ENCODE measurements at places on chromosomes 12 and 14. TPM values are rescaled to one million over a fixed set of nuclear protein-coding genes. Genes with fewer than 3 reads are reported as not detected.

- DNase-seq: no peak
Observed at GRCh38 chr12:49059045-49059298, 1.6 kb downstream of the KMT2D start.

- DNase-seq: no peak
Observed at GRCh38 chr12:6229224-6230218, 29.3 kb downstream of the CD9 start.

- no peak for DNase-seq
Observed at GRCh38 chr12:111160350-111161241, 208.3 kb downstream of the PHETA1 start.

- no peak for DNase-seq
Observed at GRCh38 chr12:25719505-25719904, 166.4 kb upstream of the LMNTD1 start.

GRCh38 chr12:62781136-62781880 is 153.6 kb downstream of the PPM1H start:
- DNase-seq: no peak

DNA sequence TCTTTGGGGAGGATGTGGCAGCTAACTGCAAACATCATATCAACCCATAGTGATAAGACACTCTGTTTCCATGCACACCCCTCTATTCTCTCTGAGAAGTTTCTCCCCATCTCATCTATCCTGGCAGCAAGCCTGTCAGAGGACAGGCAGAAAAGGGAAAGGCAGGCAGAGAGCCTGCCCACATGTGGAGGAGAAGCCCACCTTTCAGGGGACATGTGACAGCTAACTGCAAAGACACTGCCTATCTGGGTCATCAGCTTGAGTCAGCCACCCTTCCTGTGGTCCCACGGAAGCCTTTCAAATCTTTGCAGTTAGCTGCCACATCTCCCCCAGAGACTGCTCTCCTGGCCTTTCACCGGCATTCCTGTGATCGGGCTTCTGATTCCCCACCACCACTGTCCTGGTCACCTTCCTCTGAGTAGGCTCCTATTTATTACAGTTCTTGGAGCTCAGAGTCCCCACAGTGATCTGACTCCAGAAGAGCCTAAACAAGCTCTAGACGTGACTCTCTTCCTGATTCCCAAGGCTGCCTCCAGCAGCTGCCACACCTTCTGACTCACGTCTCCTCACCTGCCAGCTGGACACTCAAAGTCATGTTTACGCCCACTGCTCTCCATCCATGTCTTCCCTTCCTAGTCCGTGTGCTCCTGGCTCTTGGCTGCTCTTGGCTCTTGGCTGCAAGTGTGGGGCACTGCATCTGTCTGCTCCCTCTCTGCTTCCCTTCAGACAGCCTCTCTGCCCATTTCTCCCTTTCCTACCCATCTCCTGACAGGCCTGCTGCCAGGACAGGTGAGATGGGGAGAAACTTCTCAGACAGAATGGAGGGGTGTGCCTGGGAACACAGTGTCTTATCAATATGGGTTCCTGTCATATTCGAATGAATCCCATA is 7.5 kb upstream of the KRT1 start:
- no peak for DNase-seq

DNA sequence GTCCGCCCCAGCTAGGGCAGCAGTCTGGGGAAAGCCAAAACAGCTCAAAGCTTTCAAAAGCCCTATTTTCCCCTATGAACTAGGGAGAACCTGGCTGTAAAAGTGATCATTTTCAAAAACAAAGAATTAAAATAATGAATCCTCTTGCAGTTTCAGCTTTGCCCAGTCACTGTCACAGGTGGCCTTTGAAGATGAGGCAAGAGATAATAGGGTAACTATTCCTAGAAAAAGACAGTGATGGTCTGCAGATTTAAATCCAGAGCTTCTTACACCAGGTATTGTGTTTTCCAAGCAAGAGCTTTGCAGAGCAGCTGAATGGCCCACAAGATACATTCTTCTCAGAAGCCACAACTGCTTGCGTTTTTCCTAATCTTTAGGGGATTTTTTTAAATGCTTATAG is 80.2 kb upstream of the NUDT4 start:
- no peak for DNase-seq

GRCh38 chr12:39105111-39105510 is 199.7 kb upstream of the CPNE8 start:
- DNase-seq: no peak

GRCh38 chr14:72518809-72519377 is 375.0 kb downstream of the DPF3 start:
- no peak for DNase-seq

- no peak for DNase-seq
Observed at GRCh38 chr14:85399186-85399585, 130.8 kb upstream of the FLRT2 start.

- no peak for DNase-seq
Observed at GRCh38 chr12:131386781-131387180, 324.1 kb upstream of the SFSWAP start.

DNA sequence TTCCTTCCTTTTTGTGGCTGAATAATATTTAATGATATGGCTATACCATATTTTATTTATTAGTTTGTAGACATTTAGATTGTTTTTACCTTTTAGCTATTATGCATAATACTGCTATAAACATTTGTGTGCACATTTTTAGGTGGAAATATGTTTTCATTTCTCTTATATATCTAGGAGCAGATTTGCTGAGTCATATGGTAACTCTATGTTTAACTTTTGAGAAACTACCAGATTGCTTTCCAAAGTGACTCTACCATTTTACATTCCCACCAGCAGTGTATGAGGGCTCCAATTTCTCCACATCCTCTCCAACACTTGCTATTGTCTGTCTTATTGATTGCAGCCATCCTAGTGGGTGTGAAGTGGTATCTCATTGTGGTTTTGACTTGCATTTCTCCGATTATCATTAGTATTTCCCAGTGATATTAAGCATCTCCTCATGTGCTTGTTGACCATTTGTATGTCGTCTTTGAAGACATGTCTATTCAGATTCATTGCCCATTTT is 160.2 kb downstream of the KICS2 start:
- DNase-seq: no peak

The DUSP6 gene
- total RNA-seq: 30.8 TPM

The SDR9C7 gene
- total RNA-seq: 0.18 TPM

The CIT gene
- 32.9 TPM for total RNA-seq

The PRR4 gene
- total RNA-seq: 8.0 TPM

The CLEC2D gene
- total RNA-seq: 11.4 TPM

The KRT2 gene
- 0.18 TPM for total RNA-seq

The IL31 gene
- total RNA-seq: not detected

Measured in cerebellum (tissue), 4 donors.